Activated CD4-positive, alpha-beta T cell treated with anti-CD3 and anti-CD28 coated beads, Interleukin-2, Interleukin-6, amounts not matched to agents 100 ng/mL and 50 ng/mL, durations not matched to agents 16 hours and 8 hours (primary cell): ENCODE measurements at places on chromosomes 13 and 19.
A peak's percentile ranks its signal among the peaks of the same experiment; 100 is the strongest.

- DNase-seq = peak; percentile 92
Measured at GRCh38 chr19:36115453-36116343, at the start of gene TBCB. TBCB (plus strand) TSS chr19:36115468; CDS start chr19:36115561, 93 bp downstream.

GRCh38 chr13:45074721-45075120 lies 45.6 kb upstream of the GTF2F2 start:
- no peak for DNase-seq

GRCh38 chr13:71820699-71821098 lies 46.3 kb downstream of the DACH1 start:
- no peak for DNase-seq

- DNase-seq = no peak
Measured at GRCh38 chr13:110323172-110323891, 16.2 kb downstream of the COL4A2 start.

DNA sequence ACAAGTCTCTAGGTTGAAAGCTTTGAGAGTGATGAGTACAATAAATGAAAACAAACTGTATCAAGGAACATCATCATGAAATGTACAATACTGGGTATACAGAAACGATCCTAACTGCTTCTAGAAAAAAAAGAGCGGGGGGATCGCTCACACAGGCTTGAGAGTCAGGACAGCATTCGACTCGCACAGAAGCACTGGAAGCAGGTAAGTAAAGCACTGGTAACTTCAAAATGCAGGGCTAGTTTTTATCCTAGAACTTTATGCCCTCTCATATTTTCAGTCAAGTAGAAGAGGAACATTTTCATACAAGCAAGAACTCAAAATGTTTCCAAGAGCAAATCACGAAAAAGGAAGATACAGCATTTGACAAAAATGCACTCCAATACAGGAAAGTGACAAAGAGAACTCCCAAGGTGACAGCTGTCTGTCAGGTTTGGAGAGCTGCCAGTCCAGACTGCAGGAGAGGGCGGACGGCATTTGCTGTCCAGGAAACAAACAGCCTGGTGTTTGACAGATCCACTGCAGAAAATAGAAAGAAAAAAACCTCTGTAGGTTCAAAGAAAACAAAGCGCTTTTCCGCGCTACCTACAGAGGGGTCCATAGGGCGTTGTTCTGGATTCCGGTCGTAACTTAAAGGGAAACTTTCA lies 58.2 kb upstream of the XPO4 start:
- DNase-seq = no peak

DNA sequence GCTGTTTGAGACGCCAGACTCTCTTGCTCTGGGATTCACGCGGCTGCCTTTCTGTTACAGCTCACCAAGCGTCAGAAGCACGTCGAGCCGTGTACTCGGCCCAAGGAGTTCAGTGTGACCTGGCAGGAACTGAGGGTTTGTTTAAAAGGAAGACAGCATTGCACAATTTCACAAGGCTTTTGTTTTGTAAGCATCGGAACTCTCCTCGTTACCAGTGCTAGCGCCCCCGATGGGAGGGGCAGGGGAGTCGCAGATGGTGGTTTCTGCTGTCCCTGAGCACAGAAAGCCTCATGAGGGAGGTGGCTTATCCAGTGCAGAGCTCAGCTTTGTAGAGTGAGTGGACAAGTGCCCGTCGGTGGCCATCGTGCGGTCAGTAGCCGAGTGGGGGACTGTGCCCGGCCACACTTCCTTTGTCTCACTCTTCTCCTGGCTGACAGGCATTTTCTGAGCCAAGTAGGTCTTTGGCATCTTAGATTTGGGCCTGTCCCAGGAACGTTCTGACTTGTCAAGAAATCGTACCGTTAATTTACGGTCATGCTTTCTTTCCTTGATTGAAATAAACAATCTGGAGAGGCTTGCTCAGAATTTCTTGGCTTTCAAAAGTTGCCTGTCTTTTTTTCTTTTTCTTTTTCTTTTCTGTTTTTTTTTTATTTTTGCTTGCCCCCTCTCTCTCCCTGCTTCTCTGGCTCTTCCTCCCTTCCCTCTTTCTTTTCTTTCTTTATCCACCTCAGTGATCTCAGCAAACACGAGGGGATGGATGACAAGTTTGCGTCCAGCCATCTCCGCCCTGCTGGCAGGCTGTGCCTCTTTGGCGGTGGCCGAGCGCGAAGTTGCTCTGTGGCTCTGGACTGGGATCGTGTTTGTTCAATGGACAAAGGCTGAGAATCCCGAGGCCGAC lies 7.7 kb downstream of the KDM4B start:
- no peak for DNase-seq

DNA sequence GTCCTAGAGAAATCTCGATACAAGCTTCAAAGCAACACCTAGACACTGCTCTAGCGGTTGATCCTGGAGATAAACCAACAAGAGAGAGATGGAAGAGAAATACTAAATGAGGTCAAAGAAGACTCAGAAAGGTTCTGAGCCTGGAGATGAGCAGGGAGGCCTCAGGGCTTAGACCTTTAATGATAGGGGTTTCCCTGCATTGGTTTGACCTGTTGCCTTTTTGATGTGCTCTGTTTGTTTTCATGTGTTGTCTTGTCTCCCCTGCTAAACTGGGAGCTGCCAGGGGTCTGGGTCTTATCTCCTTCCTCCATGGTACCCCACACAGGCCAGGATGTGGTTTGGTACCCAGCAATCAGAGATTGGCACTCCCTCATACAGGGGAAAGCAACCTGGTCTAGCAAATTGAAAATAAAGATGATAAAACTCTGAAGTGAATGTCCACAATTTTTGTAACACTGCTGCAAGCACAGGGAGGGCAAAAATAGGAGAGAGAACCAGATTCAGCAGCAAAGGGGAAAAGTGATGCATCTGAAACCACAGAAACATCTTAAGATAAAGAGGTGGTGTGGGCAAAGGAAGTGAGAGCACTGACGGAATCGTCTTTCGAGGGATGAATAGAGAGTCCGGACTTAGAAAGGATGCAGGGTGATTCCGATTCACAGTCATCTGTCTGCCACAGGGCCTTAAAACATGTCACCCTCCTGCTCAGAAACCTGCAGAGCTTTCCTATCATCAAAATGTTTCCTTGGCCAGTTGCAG lies 3.5 kb downstream of the FFAR2 start:
- peak; percentile 68 for DNase-seq

DNA sequence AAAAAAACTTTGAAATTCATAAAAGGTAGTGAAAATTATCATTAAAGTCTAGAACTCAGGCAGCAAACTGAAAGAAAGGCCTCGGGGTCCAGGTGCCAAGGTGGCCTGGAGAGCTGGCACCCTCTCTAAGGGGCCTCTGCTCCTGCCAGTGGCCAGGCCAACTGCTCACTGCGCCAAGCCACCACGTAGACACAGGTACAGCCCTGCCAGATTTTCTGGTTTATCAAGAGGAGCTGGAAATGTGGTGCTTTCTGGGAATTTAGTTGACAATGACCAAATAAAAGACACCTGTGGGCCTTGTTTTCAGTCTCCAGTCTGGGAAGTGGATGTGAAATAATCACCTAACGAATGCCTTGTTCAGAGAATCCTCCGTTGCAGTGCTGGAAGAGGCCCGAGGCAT lies 22.8 kb downstream of the ZNF574 start:
- no peak for DNase-seq

DNA sequence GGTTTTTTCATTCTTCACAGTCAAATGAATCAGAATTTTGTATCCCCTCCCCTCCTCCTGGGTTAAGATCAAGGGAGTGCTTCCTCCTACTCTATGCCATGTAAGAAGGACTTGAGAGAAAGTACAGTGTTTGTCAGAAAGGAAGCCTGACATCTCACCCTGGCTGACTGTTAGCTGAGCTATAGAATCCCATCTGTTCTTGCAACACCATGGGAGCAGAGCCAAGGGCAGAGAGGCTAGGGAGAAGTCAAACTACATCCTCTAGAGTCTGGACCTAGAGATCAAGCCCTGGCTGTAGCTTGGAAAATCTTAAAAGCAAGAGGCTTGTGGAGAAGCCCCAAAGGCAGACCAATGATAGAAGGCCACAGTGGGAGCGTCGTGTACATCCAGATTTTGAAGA lies 145.9 kb downstream of the OLFM4 start:
- no peak for DNase-seq

- DNase-seq = no peak
Measured at GRCh38 chr13:102658660-102659059, 36.2 kb downstream of the METTL21C start.

DNA sequence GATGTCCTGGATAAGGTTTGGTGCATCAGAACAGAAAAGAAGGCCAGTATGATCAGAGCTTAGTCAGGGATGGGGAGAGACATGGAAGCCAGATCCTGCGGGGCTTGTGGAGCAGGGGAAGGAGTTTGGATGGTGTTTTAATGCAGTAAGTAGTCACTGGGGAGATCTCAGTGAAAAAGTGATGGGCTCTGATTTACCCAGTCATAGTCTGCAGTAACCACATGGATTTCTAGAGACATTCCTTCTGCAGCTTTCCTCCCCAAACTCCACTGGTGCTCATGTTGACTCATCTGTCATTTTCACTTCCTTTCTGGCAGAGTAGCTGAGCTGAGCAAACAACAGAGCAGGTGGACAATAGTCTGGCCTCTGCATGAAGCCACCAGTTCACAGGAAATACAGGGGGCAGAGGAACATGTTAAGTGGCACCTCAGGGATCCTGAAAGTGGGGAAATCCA lies 144.1 kb downstream of the DPF1 start:
- peak; percentile 43 for DNase-seq

DNA sequence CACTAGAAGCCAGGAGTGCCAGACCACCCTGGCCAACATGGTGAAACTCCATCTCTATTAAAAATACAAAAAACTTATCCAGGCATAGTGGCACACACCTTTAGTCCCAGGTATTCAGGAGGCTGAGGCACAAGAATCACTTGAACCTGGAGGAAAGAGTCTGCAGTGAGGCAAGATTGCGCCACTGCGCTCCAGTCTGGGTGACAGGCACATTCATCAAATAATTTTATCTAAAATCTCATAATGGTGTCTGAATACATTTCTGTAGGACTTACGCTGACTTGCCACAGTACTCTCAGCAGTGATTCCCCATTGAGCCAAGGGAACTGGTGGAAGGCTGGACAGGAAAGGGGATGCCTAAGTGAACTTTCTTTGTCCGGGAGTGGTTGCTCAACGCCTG lies 4.3 kb upstream of the ZNF28 start:
- DNase-seq = no peak

- DNase-seq = no peak
Measured at GRCh38 chr13:77503398-77503797, 32.1 kb upstream of the SCEL start.

DNA sequence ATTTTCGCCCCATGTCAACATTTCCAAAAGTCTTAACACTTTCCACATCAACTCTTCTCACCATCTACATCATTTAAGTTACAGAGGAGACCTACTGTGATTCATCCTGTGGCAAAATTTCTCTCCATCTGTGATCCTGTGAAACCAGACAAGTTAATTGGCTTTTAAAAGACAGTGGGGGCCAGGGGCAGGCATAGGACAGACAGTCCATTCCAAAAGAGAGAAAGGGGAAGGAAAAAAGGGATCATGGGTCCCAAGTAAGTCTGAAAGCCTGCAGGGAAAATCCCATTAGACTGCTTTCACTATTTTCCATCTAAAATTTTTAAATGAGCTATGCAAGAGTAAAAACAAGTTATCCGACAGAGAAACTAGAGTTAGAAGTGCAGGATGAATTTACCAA lies 121.0 kb downstream of the MRPL57 start:
- DNase-seq = no peak

DNA sequence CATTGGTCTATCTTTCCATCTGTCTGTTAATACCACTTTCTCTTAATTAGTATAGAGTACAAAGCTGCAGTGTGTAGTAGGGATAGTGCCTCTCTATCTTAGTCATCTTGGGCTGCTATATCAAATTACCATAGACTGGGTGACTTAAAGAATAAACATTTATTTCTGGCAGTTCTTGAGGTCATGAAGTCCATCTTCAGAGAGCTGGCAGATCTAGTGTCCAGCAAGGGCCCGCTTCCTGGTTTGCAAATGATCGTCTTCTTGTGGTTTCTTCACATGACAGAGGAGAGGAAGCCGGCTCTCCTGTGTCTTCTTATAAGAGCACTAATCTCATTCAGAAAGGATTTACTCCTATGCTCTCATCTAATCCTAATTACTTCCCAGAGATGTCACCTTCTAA lies 6.1 kb downstream of the ZNF700 start:
- DNase-seq = no peak
